ENCODE measurements at places on chromosomes 1 and 21. TPM values are rescaled to one million over a fixed set of nuclear protein-coding genes. Genes with fewer than 3 reads are reported as not detected.

OR2T35 gene
- total RNA-seq: not detected

IL23R gene
- not detected for total RNA-seq

SLC25A34 gene
- 2.5 TPM for total RNA-seq

SPRR1A gene
- not detected for total RNA-seq

DTL gene
- 1.3 TPM for total RNA-seq

CD1B gene
- not detected for total RNA-seq

TP73 gene
- total RNA-seq: 0.18 TPM

MCOLN2 gene
- 3.9 TPM for total RNA-seq

GRCh38 chr1:28111157-28111556 lies 22.7 kb upstream of the EYA3 start:
- H3K4me1 ChIP-seq: no peaks in the 10 kb centered on the region
- no peak overlapping the region for H3K27ac ChIP-seq
- DNase-seq: peak; percentile 63
- H3K4me3 ChIP-seq: no peak overlapping the region
- no peaks in the 10 kb centered on the region for H3K27me3 ChIP-seq

- H3K4me1 ChIP-seq: no peaks in the 10 kb centered on the region
- no peak for DNase-seq
- no peak overlapping the region for H3K4me3 ChIP-seq
- H3K36me3 ChIP-seq: no peaks in the 10 kb centered on the region
- no peaks in the 10 kb centered on the region for H3K27me3 ChIP-seq
Observed at GRCh38 chr1:49204720-49205119, 428.0 kb upstream of the BEND5 start.

DNA sequence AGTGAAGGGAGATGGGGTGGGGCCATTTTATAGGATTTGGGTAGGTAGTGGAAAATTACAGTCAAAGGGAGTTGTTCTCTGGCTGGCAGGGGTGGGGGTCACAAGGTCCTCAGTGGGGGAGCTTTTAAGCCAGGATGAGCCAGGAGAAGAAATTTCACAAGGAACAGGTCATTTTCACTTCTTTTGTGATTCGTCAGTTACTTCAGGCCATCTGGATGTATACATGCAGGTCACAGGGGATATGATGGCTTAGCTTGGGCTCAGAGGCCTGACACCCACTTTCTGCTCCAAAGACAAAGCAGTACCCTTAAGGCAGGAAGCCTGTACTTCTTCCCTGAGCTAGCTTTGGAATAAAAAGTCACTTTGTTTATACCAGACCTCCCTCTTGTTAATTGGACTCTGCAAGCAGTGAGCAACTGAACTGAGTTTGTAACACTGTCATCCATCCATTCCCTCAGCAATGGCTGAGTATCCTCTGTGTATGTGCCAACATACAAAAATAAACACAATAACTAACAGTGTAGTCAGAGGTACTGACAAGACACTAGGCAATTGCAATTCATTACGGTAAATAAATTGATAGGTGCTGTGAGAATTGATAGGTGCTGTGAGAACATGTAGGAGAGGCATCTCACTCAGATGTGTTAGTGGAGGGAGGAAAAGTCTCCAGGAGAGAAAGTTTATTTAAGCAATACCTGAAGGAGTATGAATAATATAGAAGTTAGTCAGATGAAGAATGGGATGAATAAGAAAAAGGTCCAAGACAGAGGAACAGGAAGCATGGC lies 14.7 kb upstream of the RGS2 start:
- no peaks in the 10 kb centered on the region for H3K27me3 ChIP-seq
- no peak overlapping the region for H3K4me3 ChIP-seq
- no peaks in the 10 kb centered on the region for H3K36me3 ChIP-seq
- H3K4me1 ChIP-seq: no peaks in the 10 kb centered on the region
- DNase-seq: no peak
- H3K27ac ChIP-seq: no peak overlapping the region

GRCh38 chr1:100793659-100794058 lies 74.1 kb downstream of the VCAM1 start:
- no peak overlapping the region for H3K27ac ChIP-seq
- no peak overlapping the region for H3K4me3 ChIP-seq
- DNase-seq: no peak
- no peaks in the 10 kb centered on the region for H3K4me1 ChIP-seq
- no peaks in the 10 kb centered on the region for H3K27me3 ChIP-seq

- peak; percentile 61 for DNase-seq
- no peak overlapping the region for H3K4me3 ChIP-seq
- no peaks in the 10 kb centered on the region for H3K27me3 ChIP-seq
- no peaks in the 10 kb centered on the region for H3K36me3 ChIP-seq
Observed at GRCh38 chr1:43536196-43536863, 5.6 kb downstream of the PTPRF start.

GRCh38 chr1:60992165-60992564 lies 90.2 kb upstream of the NFIA start:
- H3K36me3 ChIP-seq: no peaks in the 10 kb centered on the region
- no peaks in the 10 kb centered on the region for H3K27me3 ChIP-seq
- H3K4me1 ChIP-seq: peaks cover 5% of the 10 kb centered on the region
- no peak overlapping the region for H3K4me3 ChIP-seq
- H3K27ac ChIP-seq: peak overlapping the region; percentile 72

DNA sequence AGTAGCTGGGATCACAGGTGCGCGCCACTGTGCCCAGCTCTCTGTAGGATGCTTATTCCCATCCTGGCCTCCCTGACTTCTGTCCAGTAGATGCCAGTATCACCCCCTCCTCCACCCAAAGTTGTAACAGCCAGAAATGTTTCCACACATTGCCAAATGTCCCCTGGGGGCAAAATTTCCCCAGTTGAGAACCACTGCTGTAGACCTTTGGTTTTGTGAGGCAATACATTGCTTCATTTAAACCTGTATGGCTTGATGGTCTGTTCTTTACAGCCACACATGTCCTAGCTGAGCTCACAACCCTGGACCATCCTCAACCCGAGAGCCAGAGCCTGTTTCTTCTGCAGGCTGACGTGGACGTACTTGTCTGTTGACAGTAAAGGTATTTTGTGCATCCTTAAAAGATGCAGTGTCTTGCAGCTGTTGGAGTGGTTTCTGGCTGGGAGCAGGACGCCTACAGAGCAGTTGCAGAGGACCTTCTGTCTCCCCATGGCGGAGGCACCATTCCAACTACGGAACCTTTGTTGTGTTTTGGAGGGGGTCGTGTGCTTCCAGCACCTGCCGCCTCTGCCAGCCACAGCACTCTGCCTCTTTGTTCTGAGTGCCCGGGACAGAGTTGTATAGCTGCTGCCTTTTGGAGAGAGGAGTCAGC lies 26.6 kb downstream of the DOP1B start:
- no peak overlapping the region for H3K27ac ChIP-seq
- no peak overlapping the region for H3K4me3 ChIP-seq
- DNase-seq: no peak
- no peaks in the 10 kb centered on the region for H3K27me3 ChIP-seq
- no peaks in the 10 kb centered on the region for H3K4me1 ChIP-seq
- no peaks in the 10 kb centered on the region for H3K36me3 ChIP-seq

DNA sequence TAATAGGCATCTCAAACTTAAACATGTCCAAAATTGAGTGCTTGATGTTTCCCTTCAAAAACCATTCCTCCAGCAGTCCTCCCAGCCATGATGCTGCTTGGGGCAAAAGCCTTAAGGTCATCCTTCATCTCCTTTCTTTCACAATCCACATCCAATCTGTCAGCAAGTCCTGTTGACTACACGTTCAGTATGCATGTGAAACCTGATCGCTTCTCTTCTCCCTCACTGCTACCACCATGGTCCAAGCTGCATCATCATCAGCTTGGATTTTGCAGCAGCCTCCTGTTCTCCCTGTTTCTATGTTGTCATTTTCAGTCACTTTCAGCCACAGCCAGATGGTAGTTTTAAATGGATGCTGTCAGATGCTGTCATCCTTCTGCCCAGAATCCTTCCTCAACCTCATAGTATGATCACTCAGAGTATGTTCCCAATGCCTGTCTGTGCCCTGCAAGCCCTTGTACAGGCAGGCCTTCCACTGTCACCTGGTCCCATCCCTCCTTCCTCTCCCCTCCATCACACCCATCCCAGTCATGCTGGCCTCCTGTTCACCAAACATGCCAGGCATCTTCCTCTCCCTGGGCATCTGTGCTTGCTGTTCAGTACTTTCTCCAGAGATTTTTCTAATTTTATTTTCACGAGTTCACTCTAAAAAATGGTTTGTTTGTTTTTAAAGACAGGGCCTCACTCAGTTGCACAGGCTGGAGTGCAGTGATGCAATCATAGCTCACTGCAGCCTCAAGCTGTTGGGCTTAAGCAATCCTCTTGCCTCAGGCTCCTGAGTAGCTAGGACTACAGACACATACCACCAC lies 66.0 kb downstream of the SYDE2 start:
- DNase-seq: no peak
- no peaks in the 10 kb centered on the region for H3K36me3 ChIP-seq
- no peak overlapping the region for H3K27ac ChIP-seq
- H3K4me3 ChIP-seq: no peak overlapping the region

- H3K4me3 ChIP-seq: no peak overlapping the region
- no peaks in the 10 kb centered on the region for H3K36me3 ChIP-seq
Observed at GRCh38 chr1:118217141-118217838, 32.3 kb upstream of the SPAG17 start.

DNA sequence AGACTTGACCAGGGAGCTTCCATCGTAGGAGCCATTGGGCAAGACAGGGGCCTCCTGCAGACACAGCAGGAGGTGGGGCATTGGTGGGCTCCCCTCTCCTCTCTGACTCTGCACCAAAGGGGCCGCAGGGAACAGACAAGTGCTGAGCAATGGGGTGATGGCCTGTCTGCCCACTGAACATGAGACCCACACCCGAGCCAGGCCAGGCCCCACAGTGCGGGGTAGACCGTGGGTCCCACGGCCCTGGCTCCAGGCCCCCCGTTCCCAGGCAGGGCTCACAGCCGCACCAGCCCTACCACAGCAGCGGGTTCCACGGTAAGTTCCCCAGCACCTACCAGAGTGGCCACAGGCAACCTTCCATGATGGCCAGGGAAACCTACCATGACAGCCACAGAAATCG lies 45.9 kb downstream of the CHD5 start:
- no peaks in the 10 kb centered on the region for H3K4me1 ChIP-seq
- no peaks in the 10 kb centered on the region for H3K27me3 ChIP-seq
- H3K27ac ChIP-seq: no peak overlapping the region
- H3K36me3 ChIP-seq: no peaks in the 10 kb centered on the region
- no peak overlapping the region for H3K4me3 ChIP-seq

GRCh38 chr1:167943541-167943940 lies 6.7 kb upstream of the MPC2 start:
- no peak overlapping the region for H3K4me3 ChIP-seq
- H3K27ac ChIP-seq: no peak overlapping the region
- no peaks in the 10 kb centered on the region for H3K27me3 ChIP-seq
- peaks cover 2% of the 10 kb centered on the region for H3K4me1 ChIP-seq

DNA sequence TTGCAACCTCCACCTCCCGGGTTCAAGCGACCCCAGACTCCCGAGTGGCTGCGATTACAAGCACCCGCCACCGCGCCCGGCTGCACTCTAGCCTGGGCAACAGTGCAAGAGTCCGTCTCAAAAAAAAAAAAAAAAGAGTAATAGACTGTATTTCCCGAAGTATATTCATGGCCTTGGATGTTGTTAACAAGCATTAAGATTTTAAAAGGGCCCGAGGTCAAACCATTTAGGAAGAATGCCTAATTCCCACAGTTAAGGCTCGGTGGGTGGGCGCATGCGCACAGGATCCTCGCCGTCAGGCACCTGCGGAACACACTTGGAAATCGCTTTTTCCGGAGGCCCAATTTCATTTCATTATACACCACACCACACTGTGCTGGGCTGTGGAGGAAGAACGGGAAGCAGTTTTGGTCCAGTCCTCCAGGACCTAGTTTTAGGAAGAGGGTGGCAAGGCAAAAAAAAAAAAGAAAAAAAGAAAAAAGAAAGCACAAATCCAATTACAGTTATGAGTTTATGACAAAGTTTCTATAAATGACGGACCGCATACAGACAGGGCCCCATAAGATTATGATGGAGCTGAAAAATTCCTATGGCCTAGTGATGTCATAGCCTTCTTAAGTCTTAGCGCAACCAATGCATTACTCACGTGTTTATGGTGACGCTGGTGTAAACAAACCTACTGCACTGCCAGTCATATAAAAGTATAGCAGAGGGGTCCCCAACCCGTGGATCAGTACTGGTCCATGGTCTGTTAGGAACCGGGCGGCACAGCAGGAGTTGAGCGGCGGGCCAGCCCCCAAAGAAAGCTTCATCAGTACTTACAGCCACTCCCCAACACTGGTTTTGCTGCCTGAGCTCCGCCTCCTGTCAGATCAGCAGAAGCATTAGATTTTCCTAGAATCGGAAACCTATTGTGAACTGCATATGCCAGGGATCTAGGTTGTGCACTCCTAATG lies 38.2 kb downstream of the H3-3A start:
- DNase-seq: no peak
- no peaks in the 10 kb centered on the region for H3K4me1 ChIP-seq
- H3K4me3 ChIP-seq: peak overlapping the region; percentile 35
- no peaks in the 10 kb centered on the region for H3K27me3 ChIP-seq
- H3K36me3 ChIP-seq: no peaks in the 10 kb centered on the region

- H3K4me1 ChIP-seq: no peaks in the 10 kb centered on the region
- H3K27me3 ChIP-seq: no peaks in the 10 kb centered on the region
- no peak for DNase-seq
- peak overlapping the region; percentile 27 for H3K4me3 ChIP-seq
Observed at GRCh38 chr1:28913786-28914227, 562 bp upstream of the EPB41 start.

- peaks cover 6% of the 10 kb centered on the region for H3K36me3 ChIP-seq
- DNase-seq: no peak
- no peak overlapping the region for H3K27ac ChIP-seq
- H3K27me3 ChIP-seq: no peaks in the 10 kb centered on the region
- H3K4me3 ChIP-seq: no peak overlapping the region
Observed at GRCh38 chr1:154578058-154578418, 10.5 kb downstream of the CHRNB2 start.

GRCh38 chr1:29543586-29543985 lies 307.3 kb downstream of the PTPRU start:
- no peak for DNase-seq
- H3K27ac ChIP-seq: no peak overlapping the region
- H3K4me3 ChIP-seq: no peak overlapping the region
- no peaks in the 10 kb centered on the region for H3K36me3 ChIP-seq
- no peaks in the 10 kb centered on the region for H3K4me1 ChIP-seq

DNA sequence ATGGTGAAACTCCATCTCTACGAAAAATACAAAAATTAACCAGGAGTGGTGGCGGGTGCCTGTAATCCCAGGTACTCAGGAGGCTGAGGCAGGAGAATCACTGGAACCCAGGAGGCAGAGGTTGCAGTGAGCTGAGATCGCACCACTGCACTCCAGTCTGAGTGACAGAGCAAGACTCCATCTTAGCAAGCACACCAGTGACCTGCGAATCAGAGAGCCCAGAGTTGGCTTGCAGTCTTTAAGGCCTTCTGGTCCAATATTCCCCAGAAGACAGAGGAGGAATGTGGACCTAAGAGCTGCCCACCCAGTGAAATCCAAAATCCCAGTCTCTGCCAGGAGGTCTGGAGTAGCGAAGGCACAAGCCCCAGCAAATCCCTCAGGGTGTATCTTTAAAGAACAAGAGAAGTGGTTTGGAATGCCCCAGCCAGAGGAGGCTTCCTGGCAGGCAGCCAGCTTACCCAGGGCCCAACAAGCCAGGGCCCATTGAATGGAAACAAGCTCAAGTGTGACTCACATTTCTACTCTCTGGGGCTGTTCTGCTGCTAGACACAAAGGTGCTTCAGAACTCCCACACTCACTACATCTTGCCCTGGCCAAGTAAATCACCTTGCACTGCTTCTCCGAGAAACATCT lies 23.9 kb downstream of the GPR161 start:
- no peak overlapping the region for H3K4me3 ChIP-seq
- peak; percentile 83 for DNase-seq
- H3K4me1 ChIP-seq: peaks cover 3% of the 10 kb centered on the region
- peak overlapping the region; percentile 17 for H3K27ac ChIP-seq

Data from aorta (tissue), 5 donors.